ENCODE measurements at places on chromosomes 16 and 17.

GRCh38 chr16:88715312-88716190 is 9.2 kb downstream of the CTU2 start:
- no peak for DNase-seq

- DNase-seq = no peak
Measured at GRCh38 chr17:9054126-9054975, 33.0 kb downstream of the NTN1 start.

GRCh38 chr16:3112881-3113574 is 642 bp downstream of the ZNF205 start:
- DNase-seq = no peak

DNA sequence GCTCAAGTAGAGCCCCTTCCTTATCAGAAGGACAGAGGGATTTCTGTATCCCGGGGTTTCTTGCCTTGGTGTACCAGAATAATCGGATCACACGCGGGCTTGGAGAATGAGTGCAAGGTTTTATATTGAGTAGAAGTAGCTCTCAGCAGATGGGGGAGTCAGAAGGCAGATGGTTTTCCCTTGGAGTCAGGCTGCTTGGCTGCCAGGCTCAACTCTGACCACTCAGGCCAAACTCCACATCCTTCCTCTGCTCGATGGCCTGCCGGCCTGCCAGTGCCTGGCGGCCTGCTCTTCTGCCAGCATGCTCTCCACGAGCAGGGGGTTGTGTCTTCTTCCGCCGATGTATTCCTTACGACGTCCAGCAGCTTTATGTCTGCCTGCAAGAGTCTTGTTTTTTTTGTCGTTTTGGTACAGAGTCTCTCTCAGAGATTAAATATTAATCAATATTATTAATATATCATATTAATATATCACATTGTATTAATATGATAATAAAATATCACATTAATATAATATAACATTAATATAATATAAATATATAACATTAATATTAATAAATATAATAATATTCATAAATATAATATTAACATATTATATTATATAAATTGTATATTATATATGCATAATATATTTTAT is 229.2 kb upstream of the WSCD1 start:
- DNase-seq = no peak

GRCh38 chr17:10010752-10011151 is 105.7 kb upstream of the RCVRN start:
- no peak for DNase-seq

DNA sequence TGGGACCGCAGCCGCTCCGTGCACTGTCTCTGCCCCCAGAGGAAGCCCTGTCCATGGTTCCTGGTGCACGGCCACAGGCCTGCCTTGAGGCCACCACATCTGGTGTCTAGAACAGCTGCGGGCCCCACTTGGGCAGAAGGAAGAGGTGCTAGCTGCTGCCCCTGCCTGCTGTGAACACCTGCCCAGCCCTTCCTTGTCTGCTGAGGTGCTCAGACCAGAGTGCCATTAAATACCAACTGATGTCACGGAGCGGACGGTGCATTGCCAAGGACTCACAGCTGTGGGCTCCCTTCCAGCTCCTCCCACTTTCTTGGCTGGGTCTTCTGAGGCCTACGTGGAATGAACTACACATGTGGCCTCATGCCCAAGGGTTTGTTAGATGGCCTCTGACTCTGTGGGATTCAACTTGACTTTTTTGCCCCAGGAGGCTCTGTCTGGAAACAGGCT is 146.1 kb downstream of the RAB11FIP4 start:
- no peak for DNase-seq

- DNase-seq = no peak
Measured at GRCh38 chr16:3137267-3137666, 2.4 kb downstream of the ZNF213 start.

GRCh38 chr17:82775001-82775823 is 23.3 kb downstream of the TBCD start:
- DNase-seq = no peak

GRCh38 chr17:64741038-64741641 is 79.0 kb upstream of the SMURF2 start:
- DNase-seq = no peak

DNA sequence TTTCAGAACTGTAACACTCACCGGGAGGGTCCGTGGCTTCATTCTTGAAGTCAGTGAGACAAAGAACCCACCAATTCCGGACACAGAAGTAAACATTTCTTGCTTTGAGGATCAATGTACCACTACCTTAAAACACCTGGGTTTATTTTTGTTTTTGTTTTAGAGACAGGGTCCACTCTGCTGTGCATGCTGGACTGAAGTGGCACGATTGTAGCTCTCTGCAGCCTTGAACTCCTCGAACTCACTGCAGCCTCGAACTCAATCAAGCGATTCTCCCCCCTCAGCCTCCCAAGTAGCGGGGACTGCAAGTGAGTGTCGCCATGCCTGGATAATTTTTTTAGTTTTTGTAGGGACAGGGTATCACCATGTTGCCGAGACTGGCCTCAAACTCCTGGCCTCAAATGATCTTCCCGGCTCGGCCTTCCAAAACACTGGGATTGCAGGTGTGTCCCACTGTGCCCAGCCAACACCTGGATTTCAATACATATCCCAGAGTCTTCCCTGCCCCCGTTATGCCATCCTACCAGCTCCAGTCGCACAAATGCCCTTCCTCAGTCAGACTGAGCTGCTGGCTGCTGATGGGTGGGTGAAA is 13.0 kb upstream of the CES4A start:
- no peak for DNase-seq

DNA sequence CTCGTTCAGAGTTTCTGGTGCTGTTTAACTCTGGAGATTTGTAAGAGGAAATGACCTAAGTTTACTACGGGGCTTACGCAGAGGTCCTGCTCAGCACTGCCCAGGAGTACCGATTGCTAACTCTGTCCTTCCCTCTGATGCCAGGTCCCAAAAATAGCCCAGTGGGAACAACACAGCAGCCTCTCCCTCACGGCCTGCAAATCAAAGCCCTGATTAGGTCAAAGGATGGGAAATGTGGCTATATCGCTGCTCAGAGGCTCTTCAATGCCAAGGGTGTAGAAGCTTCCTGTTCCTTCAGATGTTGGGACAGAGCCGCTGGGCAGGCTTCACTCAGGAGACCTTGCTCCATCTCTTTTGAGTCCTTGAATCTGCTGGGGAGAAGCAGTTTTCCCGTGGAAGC is 174.2 kb upstream of the KCNJ16 start:
- DNase-seq = no peak

GRCh38 chr17:17189559-17189958 is 16.6 kb downstream of the PLD6 start:
- no peak for DNase-seq
